Activated CD4-positive, alpha-beta T cell treated with anti-CD3 and anti-CD28 coated beads, Interleukin-2, amount 50 U/mL, for 1 hour (primary cell): ENCODE measurements at places on chromosomes 2 and 18.

GRCh38 chr2:223042284-223042683 lies 9.7 kb upstream of the KCNE4 start:
- no peak for DNase-seq

DNA sequence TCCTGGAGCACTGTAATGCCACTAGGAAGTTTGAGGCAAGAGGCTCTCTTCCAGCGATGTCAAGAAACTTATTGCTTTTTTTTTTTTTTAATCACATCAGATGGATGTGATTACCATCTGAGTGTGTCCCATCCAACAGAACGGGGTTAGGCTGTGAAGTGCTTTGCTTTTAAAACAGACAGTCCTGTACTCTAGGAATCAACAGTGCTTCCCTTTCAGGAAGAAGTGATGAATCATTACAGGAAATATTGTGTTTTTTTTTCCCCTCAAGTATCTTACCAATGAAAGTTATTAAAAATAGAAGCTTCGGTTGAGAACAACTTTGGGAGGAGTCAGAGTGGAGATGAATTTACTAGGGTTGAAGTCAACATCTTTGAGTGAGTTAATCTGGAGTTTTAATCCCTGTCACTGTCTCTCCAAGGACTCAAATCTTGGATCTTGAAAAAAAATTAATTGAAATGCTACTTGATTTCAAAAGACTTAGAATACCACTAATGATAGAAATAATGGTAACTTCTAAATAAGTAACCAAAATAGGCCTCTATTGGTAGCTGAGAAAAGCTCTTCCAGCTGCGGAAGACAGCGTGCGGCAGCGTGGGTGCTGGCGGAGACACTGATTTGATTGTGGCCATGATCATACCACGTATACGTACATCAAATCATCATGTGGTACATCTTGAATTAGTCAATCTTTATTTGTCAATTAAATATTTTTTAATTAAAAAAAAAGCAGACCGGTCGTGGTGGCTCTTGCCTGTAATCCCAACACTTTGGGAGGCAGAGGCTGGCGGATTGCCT lies 45.5 kb downstream of the GATA6 start:
- no peak for DNase-seq

GRCh38 chr2:8252997-8253694 lies 428.7 kb upstream of the ID2 start:
- no peak for DNase-seq

DNA sequence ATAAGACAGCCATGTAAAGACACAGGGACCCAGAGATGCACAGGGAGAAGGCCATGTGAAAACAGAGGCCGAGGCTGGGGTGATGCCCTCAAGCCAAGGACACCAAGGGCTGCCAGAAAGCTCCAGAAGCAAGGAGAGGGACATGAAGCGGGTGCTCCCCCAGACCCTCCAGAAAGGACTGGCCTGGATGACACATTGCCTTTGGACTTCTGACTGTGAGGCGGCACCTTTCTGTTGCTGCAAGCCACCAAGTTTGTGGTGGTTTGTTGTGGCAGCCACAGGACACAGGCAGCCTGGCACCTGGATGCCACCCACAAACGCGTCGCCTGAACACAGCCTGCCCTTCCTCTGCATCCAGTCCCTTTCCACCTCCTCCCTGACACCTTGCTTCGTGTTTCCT lies 67.1 kb downstream of the RHOB start:
- no peak for DNase-seq

- no peak for DNase-seq
These were observed 305.4 kb downstream of the NCKAP5 start for GRCh38 chr2:133262893-133263292.

DNA sequence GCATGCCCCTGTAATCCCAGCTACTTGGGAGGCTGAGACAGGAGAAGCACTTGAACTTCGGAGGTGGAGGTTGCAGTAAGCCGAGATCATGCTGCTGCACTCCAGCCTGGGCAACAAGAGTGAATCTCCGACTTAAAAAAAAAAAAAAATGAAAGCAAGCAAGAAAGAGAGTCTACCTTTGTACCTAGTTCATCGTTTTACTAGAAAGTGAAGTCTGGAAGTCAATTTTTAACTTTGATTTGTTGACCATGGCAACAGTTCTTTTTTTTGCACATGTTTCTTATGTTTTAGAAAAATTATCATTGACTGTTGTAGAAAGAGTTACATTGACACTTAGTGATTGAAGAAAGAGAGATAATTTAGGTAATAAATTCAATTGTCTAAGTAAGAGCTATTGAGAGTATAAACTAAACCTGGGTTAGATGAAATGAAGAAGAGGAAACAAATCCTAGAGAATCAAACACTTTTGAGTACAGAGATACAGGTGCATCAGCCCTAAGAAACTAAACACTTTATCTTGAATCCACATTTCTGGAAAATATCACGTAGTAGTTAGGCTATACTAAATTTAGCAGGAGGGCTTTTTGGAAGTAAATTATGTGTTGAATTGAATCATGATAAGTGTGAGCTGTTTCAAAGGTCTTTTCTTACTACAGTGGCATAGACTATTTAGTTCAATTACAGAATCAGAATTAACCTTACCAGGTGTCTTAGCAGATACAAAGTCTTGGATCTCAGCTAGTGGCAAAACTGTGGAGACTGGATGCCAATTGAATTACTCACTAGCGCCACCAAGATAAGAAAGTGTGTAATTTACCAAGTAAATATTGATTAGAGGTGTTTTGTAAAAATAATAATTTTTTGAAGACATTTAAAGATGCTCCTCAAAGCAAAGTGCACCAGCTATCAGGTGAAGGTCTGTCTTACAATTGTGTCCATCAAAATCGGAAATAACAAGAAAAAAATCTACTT lies 303.4 kb upstream of the NRXN1 start:
- DNase-seq = no peak

DNA sequence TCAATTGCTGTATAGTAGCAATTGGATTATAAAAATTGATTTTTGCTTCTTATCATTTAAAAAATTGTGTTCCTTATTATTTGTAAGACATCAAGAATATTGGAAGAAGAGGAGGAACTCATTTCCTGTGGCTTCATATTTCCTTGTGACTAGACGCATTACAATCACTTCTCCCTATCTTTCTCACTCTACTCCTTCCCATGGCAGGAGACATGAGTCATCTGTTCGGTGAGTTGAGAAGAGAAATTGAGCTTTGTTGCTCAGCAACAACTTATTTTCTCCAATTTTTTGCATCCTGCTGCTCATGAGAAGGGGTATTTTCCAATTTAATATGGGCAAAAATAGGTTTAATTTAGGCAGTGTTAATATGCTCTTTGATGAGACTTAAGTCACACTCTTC lies 1783.9 kb downstream of the SUCLG1 start:
- no peak for DNase-seq

DNA sequence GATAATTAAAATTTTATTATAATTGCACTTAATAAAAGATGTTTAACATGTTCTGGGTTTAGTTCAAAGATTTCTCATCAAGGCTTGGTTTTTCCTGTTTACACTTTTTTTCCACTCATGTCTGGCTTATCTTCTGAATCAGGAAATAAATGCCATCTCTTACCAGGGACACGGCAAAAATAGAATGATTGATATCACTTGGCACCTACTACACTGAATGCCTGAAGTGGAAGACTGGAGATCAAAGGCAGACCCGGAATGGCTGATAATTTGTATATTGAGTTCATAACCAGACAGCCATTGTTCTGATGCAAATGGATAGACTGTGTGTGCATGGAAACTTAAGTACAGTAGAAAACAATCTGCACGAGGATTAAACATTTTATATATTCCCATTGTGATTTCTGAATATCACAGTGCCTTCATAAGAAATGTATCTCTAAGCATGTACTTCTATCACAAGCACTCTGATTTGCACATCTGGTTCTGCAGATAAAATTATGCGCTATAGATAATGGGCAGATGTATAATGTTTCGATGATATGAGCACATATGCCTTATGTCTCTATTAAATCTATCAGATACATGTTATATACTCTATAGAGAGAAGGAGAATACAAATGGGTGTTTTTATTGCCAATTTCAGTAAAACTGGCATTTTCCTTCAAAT lies 304.8 kb downstream of the RND3 start:
- DNase-seq = no peak

DNA sequence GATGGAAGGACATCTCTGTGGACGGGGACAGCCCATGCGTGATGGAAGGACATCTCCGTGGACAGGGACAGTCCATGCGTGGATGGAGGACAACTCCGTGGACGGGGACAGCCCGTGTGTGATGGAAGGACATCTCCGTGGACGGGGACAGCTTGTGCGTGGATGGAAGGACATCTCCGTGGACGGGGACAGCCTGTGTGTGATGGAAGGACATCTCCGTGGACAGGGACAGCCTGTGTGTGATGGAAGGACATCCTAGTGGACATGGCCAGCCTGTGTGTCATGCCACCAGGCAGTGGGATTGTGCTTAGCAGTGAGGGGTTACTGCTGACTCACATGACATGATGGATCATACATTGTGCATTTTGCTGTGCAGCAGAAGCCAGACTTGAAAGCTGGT lies 30.0 kb upstream of the NFATC1 start:
- no peak for DNase-seq

DNA sequence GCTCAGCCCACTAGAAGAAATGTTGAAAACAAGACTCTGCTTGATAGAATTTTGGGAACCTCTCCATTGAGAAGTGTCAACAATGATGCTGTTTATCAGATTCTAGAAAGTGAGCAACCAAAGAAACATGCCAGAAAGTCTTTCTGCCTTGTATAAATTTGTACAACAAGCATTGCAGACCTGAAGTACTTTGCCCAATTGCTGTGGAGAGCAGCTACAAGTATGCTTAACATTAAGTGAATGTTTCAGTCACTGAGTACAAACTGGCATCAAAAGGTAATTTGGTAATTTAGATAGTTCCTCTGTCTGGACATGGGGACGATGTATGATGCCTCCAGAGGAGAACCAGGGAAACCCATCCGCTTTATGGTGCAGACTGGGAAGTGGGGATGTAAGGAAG lies 33.4 kb upstream of the SKA1 start:
- no peak for DNase-seq

GRCh38 chr2:73856214-73856613 lies 27.5 kb downstream of the STAMBP start:
- DNase-seq = no peak

DNA sequence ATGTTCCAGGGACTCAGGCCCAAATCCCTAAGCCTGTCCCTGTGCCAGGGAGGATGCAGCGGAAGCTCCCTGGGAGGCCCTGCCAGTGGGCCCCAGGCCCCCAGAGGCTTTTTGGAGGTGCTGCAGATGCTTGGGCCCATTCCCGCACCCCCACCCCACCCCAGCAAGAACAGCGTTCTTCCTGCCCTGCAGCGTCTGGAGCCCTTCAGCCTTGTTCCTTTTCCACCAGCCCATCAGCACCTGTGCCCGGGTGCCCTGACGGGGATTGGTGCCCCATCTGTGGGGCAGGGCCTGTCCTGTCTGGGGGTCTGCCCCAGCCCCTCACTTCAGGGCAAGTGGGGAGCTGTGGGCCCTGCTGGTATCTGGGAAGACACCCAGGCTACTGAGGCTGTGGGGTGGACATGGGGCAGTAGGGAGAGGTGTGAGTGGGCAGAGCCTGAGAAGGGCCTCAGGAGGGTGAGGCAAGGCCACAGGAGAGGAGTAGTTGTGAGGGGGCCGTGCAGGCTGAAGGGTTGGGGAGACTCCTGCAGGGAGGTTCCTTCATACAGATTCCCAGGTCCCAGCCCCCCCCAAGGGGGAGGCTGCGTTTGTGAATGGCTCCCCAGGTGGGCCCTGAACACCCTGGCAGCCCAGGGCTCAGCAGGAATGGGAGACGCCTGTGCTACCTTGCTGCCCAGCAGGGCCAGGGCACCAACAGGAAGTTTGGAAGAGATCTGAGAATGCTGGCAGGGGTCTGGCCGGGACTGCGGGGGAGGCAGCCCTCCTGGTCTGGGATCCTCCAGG lies 2.4 kb downstream of the RNPEPL1 start:
- no peak for DNase-seq
